ENCODE measurements at places on chromosomes 13 and 19.

- no peak for DNase-seq
These were observed 65.2 kb downstream of the RFX2 start for GRCh38 chr19:6045108-6045507.

- no peak for DNase-seq
These were observed 11.9 kb downstream of the MEIS3 start for GRCh38 chr19:47407417-47407774.

DNA sequence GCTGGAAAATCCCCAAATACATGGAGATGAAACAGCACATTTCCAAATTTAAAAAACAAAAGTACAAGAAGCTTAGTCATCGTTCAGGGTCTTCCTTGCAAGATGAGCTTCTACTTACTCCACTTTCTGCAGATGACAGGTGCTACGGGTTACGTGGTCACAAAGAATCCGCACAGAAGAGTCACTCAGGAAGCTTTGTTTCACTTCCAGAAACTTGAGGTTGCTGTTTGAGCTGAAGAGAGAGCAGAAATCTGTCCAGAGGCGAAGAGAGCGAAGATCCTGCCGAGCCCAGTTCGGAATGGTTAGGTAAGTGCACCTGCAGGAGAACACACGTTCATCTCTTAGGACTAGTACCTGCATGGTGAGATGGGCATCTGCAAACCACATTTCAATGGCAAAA is 9.4 kb downstream of the NLRP7 start:
- DNase-seq: no peak

GRCh38 chr13:94181461-94182107 is 297.9 kb downstream of the DCT start:
- DNase-seq: no peak

- no peak for DNase-seq
These were observed 40.5 kb downstream of the RAP2A start for GRCh38 chr13:97474349-97474980.

GRCh38 chr13:113216254-113217048 is 7.0 kb downstream of the CUL4A start:
- DNase-seq: no peak

GRCh38 chr13:22405891-22406290 is 735.0 kb downstream of the FGF9 start:
- no peak for DNase-seq

DNA sequence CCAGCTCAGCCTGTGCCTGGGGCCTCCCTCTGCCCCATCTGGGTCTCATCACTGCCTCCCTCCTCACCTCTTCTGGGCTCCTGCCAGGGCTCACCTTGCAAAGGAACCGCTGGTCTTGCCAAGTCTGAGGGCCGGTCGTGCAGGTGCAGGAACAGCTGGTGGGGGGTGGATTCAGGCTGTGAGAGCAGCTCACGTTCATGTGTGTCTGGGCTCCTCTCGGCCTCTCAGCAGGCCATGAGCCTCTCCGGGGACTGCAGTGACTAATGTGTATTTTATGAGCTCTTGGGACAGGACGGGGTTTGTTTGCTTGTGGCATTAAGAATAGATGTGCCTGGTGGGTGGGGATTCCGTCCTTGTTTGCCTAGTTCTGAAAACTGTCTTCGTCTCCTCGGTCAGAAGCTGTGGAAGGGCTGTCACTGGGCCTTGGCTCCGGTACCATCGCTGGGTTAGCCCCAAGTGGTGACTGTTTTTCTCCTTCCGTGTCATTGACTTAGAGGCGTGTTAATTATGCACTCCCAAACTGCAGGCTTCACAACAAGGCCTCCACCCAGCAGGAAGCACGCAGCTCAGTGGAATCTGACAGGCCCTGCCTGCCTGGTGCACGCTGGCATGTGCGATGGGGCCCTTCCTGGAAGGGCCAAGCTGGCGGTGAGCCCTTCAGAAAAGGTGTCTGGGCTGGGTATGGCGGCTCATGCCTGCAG is 77.6 kb downstream of the KDM4B start:
- peak; percentile 89 for DNase-seq

DNA sequence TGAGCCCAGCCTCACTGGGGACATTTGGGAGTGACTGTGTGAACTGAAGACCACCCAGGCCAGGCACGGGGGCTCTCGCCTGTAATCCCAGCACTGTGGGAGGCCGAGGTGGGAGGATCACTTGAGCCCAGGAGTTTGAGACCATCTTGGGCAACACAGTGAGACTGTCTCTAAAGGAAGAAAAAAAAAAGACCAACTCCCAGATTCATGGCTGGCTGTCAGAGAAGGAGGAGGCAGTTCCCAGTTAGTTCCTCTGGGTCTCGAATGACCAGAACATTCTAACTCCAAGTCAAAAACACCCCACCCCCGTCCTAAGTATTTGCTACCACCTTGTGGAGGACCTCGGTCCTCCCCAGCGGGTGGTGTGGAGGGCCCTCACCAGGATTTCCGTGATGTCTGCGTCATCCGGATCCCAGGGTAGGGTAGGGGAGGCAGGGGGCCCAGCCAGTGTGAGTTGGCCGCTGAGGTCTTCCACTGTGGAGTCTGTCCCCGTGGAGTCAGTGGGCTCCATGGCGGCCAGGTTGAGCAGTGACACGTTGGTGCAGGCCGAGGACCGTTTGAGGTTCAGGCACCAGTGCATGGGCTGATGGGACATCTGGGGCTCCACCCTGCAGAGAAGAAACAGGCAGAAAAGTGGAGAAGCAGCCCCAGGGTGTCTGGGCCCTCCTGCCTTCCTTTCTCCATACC is 1.3 kb downstream of the TSKS start:
- DNase-seq: no peak

DNA sequence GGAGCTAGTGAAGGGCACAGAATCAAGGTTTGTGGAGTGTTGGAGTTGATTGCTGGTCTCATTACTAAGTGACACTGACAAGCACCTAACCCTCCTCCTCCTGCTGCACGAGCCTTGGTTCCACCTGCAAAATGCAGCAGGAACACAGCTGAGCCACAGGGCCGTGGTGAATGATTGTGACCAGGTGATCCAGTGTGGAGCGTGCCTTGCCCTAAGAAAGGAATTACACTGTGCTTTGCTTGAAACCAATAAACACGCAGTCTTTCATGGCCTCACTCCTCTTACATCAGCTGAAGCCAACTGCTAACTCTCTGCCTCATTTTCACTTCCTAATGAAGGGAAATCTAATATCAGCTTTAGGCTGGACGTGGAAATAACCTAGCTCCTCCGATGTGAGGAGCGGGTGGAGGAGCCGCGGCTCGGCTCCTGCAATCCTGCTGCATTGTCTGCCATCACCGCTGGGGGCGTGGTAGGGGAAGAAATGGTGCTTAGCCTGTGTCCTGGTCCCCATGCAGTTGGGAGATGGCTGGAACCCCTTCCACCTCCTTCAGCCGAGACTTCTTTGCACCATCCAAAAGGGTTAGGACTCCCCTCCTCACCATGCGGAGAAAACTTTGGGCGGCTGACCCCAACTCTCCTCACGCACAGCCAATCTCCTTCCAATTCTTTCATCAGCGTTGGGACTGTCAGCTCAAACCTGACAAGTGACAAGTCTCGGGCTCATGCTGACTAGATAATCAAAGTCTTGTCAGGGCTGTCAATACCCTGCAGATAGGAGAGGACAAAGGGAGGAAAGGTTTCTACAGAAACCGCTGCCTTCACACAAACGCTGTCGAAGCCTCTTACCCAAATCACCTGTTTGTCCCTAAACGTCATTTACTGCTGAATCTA is 427.9 kb downstream of the ZNF536 start:
- DNase-seq: no peak

GRCh38 chr13:110479648-110480047 is 81.9 kb downstream of the RAB20 start:
- no peak for DNase-seq

DNA sequence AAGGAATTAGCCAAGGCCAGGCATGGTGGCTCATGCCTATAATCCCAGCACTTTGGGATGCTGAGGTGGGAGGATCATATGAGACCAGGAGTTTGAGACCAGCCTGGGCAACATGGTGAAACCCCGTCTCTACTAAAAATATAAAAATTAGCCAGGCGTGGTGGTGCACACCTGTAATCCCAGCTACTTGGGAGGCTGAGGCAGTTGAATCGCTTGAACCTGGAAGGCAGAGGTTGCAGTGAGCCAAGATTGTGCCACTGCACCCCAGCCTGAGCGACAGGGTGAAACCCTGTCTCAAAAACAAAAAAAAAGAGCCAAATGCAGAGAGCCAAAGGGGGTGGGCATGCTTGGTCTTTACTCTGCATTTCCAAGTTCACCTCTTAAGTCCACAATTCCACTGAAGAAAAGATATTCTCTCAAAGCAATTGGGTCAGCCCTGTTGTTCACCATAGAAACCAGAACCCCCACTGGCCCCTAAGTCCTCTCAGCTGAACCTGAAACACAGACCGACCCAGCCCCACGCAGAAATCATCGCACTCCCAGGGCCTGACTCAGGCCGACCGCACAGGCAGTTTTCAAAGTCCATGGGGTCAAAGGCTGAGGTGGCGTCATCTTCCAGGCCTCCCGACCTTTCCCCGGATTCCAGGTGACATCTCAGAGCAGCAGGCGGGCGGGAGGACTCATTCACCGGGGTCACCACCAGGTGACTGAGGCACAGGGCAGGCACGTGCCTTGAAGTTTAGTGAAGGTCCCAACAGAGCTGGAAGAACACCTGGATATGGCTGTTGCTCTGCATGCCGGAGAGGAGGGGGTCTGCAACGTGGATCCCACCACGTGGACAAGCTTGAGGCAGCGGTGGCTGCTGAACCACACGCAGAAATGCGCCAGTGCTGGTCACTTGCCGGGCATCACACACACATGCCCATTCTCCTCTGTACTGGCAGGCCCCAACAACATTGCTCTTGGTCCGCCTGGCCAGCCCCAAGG is 33.1 kb downstream of the SLC25A42 start:
- DNase-seq: no peak

- DNase-seq: no peak
These were observed 3.0 kb downstream of the KCTD12 start for GRCh38 chr13:76883236-76883635.

DNA sequence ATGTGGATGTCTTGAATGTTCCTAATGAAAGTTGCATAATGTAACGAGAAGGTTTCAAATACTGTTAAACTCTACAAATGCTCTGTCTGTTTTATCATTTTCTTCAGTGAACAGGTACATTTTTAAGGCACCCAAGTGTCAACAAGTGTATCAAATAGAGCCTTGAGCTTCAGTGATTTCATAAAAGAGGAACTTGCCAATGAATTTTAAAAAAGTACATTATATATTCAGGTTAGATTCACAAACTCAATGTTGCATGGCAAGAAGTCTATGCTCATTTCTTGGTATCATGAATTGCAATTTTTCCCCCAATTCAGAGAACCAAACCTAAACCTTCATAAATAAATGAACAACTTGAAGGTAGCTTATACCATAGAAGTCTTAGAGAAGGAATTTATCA is 838.8 kb downstream of the PCDH9 start:
- no peak for DNase-seq

DNA sequence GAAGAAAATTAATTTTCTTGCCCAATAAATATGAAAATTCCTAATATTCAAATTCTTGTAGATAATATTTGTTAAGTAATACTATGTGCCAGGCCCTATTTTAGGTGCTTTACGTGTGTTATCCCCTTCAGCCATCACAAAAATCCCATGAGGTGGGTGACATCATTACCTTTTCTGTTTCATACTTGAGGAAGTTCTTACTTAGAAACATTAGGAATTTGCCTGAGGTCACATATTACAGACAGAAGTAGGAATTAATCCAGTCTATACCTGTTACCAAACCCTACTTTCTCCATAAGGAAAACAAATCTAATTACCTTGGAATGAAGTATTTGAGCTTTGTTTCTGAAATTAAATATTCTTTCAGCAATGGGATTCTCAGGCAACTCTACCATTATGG is 336.1 kb downstream of the GPC6 start:
- no peak for DNase-seq

DNA sequence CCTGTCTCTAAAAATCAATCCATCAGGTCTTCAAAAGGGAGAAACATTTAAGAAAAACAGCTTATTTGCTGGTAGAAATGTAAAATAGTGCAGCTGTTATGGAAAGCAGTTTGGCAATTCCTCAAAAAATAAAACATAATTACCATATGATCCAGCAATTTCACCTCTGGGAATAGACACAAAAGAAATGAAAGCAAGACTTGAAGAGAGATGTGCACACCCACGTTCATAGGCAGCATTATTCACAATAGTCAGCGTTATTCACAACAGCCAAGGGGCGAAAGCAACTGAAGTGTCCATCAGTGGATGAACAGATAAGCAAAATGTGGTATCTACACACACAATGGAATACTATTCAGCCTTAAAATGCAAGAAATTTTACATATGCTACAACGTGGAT is 45.1 kb upstream of the DOCK9 start:
- no peak for DNase-seq

DNA sequence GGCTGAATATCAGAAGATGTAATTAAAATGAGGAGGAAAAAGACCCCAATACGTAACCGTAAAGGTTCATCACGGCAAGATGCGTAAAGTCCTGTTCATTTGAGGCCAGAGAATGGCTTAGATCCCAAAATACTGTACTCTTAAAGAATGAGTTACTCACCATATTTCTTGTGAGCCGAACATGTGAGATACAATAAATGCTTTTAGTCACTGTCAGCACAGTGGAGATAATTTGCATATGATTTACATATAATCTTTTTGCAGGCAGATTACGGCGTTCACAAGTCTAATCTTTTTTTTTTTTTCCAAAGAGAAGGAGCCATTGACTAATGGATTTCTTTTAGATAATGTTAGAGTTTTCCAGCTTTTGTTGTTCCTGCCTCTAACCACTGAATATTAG is 28.4 kb downstream of the AMER2 start:
- no peak for DNase-seq

- no peak for DNase-seq
These were observed 6.4 kb upstream of the ZNF333 start for GRCh38 chr19:14683439-14683838.

- no peak for DNase-seq
These were observed 66.6 kb downstream of the LACC1 start for GRCh38 chr13:43946281-43946680.

DNA sequence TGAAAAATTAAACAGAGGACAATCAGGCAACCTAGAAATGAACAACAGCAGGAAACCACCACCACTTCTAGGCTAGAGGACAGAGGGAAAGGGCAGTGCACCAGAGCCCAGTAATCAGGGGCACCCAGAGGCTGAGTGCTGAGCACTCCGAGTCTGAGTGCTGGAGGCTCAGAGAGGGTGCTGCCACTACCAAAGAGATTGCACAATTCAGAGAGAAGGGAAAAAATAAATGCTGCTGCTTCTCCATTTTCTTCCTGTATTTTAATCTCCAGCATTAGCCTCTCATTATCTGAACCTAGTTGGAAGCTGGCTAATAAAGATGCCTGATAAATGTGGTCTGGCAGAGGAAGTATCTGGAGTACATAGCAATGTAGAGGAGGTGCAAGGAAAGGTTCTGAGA is 11.8 kb upstream of the ZNF175 start:
- DNase-seq: no peak

GRCh38 chr19:14440049-14440448 is 6.9 kb downstream of the PKN1 start:
- DNase-seq: no peak

Data from NCI-H2081 treated with DMSO at 0.1 percent for 48 hours (cell line).